IPS DF 6.9 (cell line): ENCODE measurements at places on chromosomes 5 and 9.

DNA sequence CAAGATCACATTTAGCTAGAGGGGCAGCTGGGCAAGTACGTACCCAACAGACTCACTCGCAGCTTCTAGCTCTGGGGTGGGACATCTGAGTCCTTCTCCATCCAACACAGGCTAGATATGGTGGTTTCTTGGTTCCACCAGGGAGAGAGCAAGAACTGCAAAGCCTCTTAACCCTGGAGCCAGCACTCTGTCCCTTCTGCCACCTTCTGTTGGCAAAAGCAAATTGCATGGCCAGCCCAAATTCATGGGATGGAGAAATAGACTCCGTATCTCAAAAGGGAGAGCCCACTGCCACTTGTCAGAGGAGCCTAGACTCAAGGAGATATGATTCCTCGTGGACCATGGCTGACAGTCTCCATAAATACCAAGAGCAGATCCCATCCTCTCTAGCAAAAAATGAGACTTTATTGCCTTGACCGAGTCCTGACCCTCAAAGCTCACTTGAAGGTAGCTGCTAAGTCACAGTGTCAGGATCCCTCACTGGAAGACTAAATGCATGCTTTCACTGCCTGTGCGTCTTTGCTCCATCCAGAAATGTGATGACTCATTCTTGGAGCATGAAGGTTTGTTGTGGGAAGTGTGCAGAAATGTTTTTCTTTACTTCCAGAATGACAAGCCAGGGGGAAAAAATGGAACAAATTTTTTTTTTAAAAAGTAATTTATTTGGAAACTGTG, 28.8 kb upstream of the ROR2 start:
- H3K27ac ChIP-seq, result no peak overlapping the region
- no peaks in the 10 kb centered on the region for H3K4me1 ChIP-seq
- H3K27me3 ChIP-seq, result no peaks in the 10 kb centered on the region
- H3K36me3 ChIP-seq, result no peaks in the 10 kb centered on the region

GRCh38 chr5:118924006-118924389, 64.3 kb downstream of the DTWD2 start:
- H3K4me1 ChIP-seq, result peaks cover 3% of the 10 kb centered on the region; the same call in 1 of the 2 replicates
- no peaks in the 10 kb centered on the region for H3K36me3 ChIP-seq
- DNase-seq, result no peak
- H3K27ac ChIP-seq, result no peak overlapping the region

- no peak overlapping the region for H3K4me3 ChIP-seq
- H3K36me3 ChIP-seq, result no peaks in the 10 kb centered on the region
- H3K27me3 ChIP-seq, result no peaks in the 10 kb centered on the region
- no peak for DNase-seq
- H3K4me1 ChIP-seq, result peaks cover 5% of the 10 kb centered on the region
- no peak overlapping the region for H3K27ac ChIP-seq
These were observed 209.7 kb downstream of the DIRAS2 start for GRCh38 chr9:90432951-90433350.

DNA sequence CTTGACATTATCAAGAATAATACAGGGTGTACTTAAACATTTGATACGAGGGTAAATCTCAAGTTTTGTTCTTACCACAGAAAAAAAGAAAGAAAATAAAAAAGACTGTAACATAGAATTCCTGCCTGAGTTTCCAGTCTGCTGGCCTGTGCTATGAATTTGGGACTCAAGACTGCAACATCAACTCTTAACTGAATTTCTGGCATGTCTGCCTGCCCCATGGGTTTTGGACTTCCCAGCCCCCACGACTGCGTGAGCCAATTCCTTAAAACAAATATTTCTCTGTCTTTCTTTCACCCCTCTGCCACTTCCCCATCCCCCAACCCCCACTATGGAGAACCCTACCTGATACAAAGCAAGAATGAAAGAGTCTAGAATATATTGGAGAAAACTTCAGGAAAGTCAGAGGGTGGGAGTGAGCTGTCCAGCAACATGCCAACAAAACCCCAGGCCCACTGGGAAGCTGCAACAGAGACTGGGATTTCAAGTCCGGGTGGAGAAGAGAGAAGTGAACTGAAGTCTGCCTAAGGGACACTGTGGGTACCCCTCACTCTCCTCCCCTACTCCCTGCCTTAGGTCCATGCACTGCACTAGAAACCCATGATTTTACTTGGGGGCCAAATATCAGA, 43.0 kb downstream of the MARCHF3 start:
- no peak for DNase-seq
- no peaks in the 10 kb centered on the region for H3K27me3 ChIP-seq
- H3K36me3 ChIP-seq, result no peaks in the 10 kb centered on the region

GRCh38 chr5:149310947-149311658, 34.2 kb upstream of the GRPEL2 start:
- H3K27me3 ChIP-seq, result no peaks in the 10 kb centered on the region
- H3K4me1 ChIP-seq, result no peaks in the 10 kb centered on the region; the same call in 1 of the 2 replicates
- no peaks in the 10 kb centered on the region for H3K36me3 ChIP-seq
- DNase-seq, result no peak
- no peak overlapping the region for H3K4me3 ChIP-seq
- H3K27ac ChIP-seq, result no peak overlapping the region

- H3K36me3 ChIP-seq, result no peaks in the 10 kb centered on the region; the same call in 1 of the 2 replicates
- H3K4me1 ChIP-seq, result no peaks in the 10 kb centered on the region
- H3K27ac ChIP-seq, result no peak overlapping the region
- no peaks in the 10 kb centered on the region for H3K27me3 ChIP-seq
- no peak overlapping the region for H3K4me3 ChIP-seq
These were observed 192.8 kb downstream of the CDH18 start for GRCh38 chr5:19795218-19795617.

GRCh38 chr9:116088396-116088795, 65.2 kb upstream of the PAPPA start:
- DNase-seq, result no peak
- H3K36me3 ChIP-seq, result no peaks in the 10 kb centered on the region
- no peaks in the 10 kb centered on the region for H3K4me1 ChIP-seq
- H3K27me3 ChIP-seq, result no peaks in the 10 kb centered on the region
- H3K4me3 ChIP-seq, result no peak overlapping the region

DNA sequence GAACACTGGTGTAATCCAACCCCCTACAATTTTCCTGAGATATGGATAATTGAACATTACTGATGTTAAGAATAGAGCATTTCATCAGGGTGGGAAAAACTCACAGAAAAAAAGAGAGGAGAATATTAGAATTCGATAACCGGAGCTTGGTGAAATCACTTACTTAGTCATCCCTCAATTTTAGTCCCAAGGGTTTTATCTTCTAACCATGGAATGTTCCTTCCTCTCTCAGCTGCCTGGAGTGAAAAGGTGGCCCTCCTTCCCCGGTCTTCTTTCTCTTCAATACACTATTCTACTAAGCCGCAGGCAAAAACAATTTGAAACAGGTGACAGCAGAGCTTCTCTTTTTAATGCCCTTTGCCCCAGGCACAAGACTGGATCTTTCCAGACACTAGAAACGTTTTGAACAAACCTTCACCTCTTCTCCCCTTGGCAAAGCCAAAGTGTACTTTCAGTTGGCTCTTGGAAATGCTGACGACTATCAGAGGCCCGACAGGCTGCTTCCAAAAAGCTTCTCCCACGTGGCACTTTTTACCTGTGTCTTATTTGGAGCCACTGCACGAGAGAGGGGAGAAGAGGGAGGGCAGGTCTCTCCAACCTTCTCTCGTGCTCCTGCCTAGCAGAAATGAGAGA, 543.9 kb downstream of the TLE1 start:
- H3K27ac ChIP-seq, result no peak overlapping the region
- DNase-seq, result no peak
- H3K4me1 ChIP-seq, result no peaks in the 10 kb centered on the region

DNA sequence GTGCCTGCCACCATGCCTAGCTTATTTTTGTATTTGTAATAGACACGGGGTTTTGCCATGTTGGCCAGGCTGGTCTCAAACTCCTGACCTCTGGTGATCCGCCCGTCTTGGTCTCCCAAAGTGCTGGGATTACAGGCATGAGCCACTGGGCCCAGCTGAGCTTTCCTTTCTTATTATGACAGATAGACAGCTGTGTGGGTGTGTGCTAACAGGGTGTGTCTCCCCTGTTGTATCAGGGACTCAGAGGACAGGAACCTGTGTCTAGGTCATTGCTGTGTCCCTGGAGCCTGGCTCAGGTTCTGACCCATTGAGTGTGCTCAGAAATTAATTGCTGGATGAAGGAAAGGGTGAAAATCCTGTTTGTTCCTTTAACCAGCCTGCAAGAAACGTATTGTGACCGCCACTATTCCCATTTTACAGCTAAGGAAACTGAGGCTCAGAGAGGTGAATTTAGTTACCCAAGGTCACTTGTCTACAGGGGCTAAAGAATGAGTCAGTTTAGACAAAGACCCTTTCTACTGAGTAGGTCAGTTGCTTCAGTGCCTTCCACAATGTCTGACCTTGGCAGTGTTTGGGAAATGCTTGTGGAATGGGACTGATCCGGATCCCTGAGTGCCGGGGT, 16.8 kb downstream of the NCS1 start:
- DNase-seq, result no peak
- no peaks in the 10 kb centered on the region for H3K36me3 ChIP-seq
- no peak overlapping the region for H3K4me3 ChIP-seq

- no peaks in the 10 kb centered on the region for H3K27me3 ChIP-seq
- no peak within 1 kb of the TSS for H3K27ac ChIP-seq
- H3K4me3 ChIP-seq, result no peak within 1 kb of the TSS; the same call in 1 of the 2 replicates
These were observed at the start of gene CDH9 for GRCh38 chr5:27038476-27038875. CDH9 (minus strand) TSS chr5:27038586; CDS start chr5:26988333, 50,253 bp downstream.

DNA sequence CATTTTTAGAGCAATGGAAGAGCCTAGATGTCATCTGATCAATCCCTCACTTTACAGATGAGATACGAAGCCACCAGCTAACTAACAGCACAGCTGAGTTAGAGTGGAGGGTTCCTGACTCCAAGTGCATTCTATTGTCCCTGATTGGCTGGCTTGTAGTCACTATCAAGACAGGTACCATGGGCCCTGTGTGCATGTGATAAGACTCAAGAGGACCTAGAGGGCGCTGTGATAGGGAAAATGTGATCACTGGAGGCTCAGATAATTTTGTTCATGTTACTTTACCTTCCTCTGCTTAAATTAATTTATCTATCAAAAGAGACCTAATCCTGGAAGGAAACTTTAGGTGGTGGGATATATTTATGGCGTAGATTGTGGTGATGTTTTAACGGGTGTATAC, 19.5 kb upstream of the SNAPC3 start:
- no peaks in the 10 kb centered on the region for H3K27me3 ChIP-seq
- no peak overlapping the region for H3K27ac ChIP-seq
- no peak overlapping the region for H3K4me3 ChIP-seq
- no peaks in the 10 kb centered on the region for H3K36me3 ChIP-seq

- H3K4me3 ChIP-seq, result no peak overlapping the region
- H3K27ac ChIP-seq, result no peak overlapping the region
- H3K27me3 ChIP-seq, result no peaks in the 10 kb centered on the region
These were observed 155.7 kb downstream of the C9orf50 start for GRCh38 chr9:129464972-129465833.

- H3K27me3 ChIP-seq, result no peaks in the 10 kb centered on the region
- H3K4me1 ChIP-seq, result no peaks in the 10 kb centered on the region
- no peaks in the 10 kb centered on the region for H3K36me3 ChIP-seq
- no peak overlapping the region for H3K27ac ChIP-seq
- no peak overlapping the region for H3K4me3 ChIP-seq
These were observed 333.6 kb downstream of the PIK3R1 start for GRCh38 chr5:68548959-68549676.

DNA sequence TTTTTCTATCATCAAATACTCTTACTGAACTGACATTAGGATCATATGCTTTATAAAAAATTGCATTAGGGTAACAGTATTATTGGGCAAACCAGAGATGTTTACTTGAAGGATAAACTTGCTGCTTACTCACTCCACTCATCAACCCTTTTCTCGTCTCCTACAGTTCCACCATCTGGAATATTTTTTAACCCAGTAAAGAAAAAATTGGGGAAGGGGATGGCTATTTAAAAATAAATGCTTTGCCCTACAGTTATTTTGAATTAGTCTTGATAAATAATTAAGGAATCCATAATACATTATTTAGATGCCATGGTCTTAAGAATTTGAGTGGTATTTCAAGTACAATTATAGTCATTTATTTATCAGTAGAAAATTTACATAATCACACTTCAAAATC, 225.8 kb downstream of the MEF2C start:
- no peaks in the 10 kb centered on the region for H3K36me3 ChIP-seq
- H3K4me3 ChIP-seq, result no peak overlapping the region
- peaks cover 9% of the 10 kb centered on the region for H3K27me3 ChIP-seq
- H3K4me1 ChIP-seq, result peaks cover 4% of the 10 kb centered on the region; the same call in 1 of the 2 replicates

- no peak for DNase-seq
- H3K36me3 ChIP-seq, result no peaks in the 10 kb centered on the region
- H3K4me3 ChIP-seq, result no peak overlapping the region
- no peaks in the 10 kb centered on the region for H3K27me3 ChIP-seq
- no peak overlapping the region for H3K27ac ChIP-seq
These were observed 93.9 kb downstream of the PDE8B start for GRCh38 chr5:77304388-77304787.

DNA sequence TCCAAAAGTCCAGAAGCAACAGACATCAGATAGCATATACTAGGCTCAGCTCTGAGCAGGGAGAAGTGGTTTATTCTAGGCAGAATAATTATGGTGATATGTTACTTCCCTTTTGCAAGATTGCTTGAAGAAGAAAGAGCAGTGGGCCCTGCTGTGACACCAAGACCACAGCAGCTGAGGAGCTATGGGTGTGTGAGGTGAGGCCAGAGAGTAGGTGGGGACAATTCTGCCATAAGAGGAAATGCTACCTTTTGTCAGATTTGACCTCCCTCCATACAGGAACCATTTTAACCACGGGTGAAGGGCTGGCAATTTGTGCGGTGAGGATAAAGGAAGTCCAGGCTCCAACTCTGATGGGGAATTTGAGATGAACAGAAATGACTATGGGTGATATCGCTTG, 51.3 kb downstream of the TNFSF15 start:
- no peak for DNase-seq
- H3K36me3 ChIP-seq, result no peaks in the 10 kb centered on the region
- H3K27ac ChIP-seq, result no peak overlapping the region
- H3K4me3 ChIP-seq, result no peak overlapping the region
- H3K27me3 ChIP-seq, result no peaks in the 10 kb centered on the region

DNA sequence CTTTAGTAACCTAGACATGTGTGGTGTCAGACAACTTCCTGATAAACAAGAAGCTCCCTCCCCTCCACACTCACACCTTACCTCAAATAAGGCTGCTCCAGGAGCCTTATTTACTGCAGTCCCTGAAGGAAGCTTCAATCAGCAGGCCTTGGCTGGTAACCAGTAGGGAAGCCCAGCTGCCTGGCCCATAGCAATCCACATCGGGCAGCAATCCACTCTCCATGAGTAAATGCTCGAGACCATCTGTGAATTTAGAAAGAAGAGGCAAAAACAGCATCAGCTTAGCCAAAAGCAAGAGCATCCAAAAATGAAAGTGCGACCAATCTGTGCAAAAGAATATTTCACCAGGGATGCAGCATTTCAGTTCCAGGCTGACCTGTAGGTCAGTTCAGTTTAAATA, 213.3 kb upstream of the TUSC1 start:
- no peak for DNase-seq
- H3K27me3 ChIP-seq, result no peaks in the 10 kb centered on the region
- no peaks in the 10 kb centered on the region for H3K4me1 ChIP-seq

GRCh38 chr9:71626395-71626794, 141.9 kb downstream of the CEMIP2 start:
- 0 out of 2 replicates have a peak, but pooled peaks cover 1% of the 10 kb centered on the region for H3K4me1 ChIP-seq
- no peaks in the 10 kb centered on the region for H3K27me3 ChIP-seq
- no peak overlapping the region for H3K4me3 ChIP-seq
- DNase-seq, result no peak

GRCh38 chr5:158159621-158160020, 300.7 kb upstream of the CLINT1 start:
- no peaks in the 10 kb centered on the region for H3K4me1 ChIP-seq
- H3K36me3 ChIP-seq, result no peaks in the 10 kb centered on the region
- no peak overlapping the region for H3K27ac ChIP-seq
